ENCODE measurements at places on chromosomes 6 and 20.

DNA sequence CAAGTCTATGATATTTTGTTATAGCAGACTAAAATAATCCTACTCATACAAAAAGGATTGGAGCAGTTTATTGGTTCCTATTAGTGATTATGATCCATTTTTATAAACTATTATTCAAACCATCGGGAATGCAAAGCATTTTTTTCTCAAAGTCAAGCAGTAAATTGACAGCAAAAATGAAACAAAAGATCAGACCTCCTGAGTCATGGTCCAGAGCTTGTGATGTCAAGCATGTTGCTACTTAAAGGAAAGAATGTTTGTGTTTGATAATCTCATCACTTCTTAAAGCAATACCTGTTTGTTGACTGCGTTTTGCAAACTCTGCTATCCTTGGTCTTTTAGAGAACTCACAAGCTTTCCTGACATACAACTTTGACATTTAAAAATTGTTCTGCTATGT is 204.4 kb downstream of the SAMD5 start:
- no peak for DNase-seq

GRCh38 chr6:169976301-169977081 is 225.1 kb downstream of the ERMARD start:
- no peak for DNase-seq

DNA sequence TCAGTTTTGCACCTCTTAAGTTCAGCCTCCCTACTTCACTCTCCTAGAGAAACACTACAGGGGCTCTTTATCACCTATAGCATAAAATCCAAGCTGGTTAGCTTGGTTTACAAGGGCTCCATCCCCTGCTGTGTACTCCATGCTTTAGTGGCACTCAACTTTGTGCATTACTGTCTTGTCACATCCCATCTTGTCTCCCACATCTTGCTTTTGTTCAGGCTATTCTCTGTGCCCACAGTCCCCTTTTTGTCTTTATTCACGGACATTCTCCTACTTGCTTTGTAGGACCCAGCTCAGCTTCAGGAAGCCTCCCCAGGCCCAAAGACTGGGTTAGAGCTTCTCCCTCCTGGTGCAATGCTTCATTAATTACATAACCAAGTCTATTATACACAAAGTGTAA is 107.9 kb upstream of the SPACA1 start:
- DNase-seq, result no peak

DNA sequence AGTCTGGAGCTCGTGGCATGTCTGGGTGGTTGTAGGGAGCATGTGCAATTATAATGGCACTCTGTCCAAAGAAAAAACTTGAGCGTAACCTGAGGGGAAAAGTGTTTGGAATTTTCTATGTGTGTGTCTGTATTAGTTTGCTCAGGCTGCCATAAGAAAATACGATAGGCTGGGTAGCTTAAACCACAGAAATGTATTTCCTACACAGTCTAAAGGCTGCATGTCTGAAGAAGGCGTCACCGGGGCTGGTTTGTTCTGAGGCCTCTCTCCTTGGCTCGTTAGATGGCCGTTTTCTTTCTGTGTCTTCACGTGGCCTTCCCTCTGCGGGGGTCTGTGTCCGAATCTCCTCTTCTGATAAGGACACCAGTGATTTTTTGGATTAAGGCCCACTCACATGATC is 59.0 kb downstream of the IGF2R start:
- DNase-seq, result no peak

DNA sequence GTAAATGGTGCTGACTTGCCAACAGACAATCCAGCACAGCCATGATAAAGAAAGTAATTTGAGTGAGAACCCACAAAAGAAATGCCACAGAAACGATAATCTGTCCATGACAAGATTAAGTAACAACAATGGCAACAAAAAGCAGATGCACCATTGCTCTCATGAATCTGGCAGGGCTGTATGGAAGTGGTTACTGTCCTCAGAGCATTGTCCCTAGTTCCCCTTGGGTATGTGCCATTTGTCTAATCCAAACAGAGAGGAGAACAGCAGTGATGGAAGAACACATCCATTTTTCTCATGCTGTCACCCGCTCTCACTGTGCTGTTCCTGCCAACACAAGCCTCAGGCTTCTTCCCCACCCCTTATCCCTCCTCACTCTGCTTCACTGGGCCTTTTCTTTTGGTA is 65.8 kb downstream of the REV3L start:
- no peak for DNase-seq

DNA sequence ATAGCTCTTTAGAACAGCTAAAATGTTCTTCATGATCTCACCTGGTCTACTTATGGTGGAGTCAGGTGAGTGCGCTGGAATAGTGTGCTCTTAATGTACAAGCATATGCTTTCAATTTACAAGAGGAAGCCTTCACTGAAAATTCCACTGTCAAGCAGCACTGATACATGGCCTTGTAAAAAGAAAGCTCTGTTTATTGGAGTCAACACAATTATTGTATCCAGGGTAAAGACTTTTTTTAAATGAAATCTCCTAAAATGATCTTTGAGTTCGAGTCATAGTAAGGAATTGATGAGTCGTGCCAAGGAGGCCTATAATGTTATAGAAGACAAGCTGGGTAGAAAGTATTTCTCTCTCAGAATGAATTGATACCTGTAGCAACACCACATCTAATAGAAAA is 41.6 kb upstream of the CARMIL1 start:
- no peak for DNase-seq

DNA sequence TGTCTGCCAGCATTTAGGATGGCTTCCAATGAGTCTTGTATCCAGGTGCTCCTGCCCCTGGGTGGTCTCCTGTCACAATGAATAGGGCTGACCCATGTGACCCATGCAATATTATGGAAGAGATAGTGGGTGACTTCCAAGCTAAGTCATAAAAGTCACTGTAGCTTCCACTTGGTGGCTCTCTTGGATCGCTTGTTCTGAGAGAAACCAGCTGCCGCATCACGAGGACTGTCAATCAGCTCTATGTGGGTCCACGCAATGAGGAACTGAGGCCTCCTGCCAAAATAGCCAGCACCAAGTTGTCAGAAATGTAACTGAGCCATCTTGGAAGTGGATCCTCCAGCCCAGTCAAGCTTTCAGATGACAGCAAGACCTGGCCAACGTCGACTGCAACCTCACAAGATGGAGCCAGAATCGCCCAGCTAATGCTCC is 14.9 kb upstream of the MATN4 start:
- no peak for DNase-seq

DNA sequence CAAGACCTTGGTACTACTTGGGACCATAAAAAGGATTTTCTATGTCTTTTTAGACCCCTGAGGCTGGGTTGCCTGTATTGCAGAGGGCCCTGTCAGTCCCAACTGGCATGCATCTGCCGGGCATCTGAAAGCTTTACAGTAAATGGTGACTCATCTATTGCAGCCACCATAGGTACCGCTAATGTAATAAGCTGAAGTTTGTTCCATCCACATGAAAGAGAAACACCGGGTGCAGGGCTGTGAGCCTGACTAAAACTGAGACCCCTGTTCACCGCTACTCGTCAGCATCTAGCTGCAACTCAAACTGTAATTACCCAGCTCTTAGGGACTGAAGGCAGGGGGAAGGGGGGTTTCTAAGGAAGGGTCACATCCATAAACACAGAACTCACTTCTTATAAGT is 49.5 kb downstream of the TRERF1 start:
- DNase-seq, result peak; percentile 43

GRCh38 chr6:136609873-136610706 is 59.9 kb upstream of the MAP7 start:
- DNase-seq, result peak; percentile 96

DNA sequence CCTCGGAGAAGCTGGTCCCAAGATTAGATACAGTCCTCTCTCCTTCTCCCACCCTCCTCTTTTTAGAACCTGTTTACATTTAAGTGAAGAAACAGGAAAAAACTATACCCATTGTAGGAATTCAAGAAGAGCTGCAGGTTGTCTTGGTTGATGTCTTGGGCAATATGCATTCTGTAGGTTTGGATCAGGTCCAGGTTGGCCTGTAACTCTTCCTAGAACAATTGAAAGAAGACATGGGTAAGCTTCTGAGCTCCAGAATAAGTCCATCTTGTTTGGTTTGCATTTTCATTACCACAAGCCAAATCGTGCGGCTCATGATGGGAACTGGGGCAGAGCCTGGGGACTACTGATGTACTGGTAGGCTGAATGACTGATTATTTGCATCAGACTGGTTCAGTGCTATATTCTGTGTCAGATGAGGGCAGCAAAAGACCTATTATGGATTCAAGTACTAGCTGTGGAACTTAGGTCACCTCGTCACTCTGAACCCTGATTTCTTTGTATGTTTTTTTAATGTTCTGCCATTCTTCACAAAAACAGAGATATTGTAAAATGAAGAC is 20.3 kb upstream of the SLA2 start:
- DNase-seq, result no peak

GRCh38 chr6:34497411-34497810 is 31.5 kb downstream of the PACSIN1 start:
- DNase-seq, result no peak

GRCh38 chr6:138440296-138440695 is 36.3 kb downstream of the HEBP2 start:
- no peak for DNase-seq

DNA sequence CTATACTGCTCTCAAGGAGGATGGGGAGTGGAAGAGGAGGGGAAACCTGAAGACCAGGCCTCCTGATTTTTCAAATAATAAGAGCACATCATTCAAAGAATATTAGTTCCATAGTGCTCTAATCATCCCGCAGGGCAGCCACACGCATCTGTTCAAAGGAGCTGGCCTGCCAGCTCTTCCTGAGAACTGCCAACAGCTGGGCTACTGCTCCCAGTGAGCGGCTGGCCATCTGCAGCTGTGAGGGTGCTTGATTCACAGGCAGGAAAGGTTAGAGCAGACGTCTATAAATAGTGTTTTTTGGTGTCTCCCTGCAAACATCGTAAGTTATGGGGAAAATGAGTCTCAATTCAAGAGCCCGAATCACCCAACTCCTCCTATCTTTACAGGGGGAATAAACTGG is 17.3 kb downstream of the NSFL1C start:
- no peak for DNase-seq

DNA sequence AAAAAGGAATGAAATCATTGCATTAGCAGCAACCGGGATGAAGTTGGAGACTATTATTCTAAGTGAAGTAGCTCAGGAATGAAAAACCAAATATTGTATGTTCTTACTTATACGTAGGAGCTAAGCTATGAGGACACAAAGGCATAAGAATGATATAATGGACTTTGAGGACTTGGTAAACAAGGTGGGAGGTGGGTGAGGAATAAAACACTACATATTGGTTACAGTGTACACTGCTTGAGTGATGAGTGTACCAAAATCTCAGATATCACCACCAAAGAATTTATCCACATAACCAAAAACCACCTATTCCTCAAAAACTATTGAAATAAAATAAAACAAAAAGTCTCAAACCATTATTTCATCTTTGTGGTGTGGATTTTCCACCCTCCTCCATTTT is 593.5 kb downstream of the TENT5A start:
- no peak for DNase-seq

GRCh38 chr20:34797012-34797995 is 28.1 kb downstream of the NCOA6 start:
- no peak for DNase-seq

- no peak for DNase-seq
These were observed 35.9 kb downstream of the ID4 start for GRCh38 chr6:19873031-19873430.

DNA sequence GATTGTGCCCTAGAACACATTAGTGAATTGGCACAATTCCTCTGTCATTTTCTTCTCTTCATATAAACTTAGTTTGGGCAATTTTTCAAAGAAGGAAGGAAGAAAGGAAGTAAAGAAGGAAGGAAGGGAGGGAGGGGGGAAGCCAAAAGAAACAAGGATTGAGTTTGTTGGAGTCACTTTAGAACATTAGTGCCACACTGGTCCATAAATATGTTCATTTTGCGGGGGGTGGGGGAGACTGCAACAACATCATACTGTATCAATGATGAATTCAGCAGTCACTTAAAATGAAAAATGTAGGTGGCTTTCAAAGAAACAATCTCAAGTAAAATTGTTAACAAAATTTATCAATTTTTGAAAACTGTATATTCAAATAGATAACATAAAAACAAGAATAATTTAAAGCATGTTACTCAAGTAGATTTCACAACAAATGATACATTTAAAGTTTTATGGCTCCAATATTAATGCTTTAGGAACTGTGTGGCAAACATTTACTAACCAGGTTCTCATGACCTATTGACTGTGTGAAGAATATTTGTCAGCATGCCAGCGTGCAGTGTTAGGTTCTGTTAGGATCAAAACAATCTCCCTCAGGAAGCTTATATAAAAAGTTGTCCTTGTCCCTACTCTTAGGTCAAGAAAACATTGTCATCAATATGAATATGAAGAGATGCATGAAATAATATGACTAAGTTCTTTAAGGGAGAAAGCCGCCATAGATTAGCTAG is 208.1 kb upstream of the AGPAT4 start:
- DNase-seq, result no peak

- DNase-seq, result no peak
These were observed 588 bp upstream of the NCOA3 start for GRCh38 chr20:47501116-47501481.

DNA sequence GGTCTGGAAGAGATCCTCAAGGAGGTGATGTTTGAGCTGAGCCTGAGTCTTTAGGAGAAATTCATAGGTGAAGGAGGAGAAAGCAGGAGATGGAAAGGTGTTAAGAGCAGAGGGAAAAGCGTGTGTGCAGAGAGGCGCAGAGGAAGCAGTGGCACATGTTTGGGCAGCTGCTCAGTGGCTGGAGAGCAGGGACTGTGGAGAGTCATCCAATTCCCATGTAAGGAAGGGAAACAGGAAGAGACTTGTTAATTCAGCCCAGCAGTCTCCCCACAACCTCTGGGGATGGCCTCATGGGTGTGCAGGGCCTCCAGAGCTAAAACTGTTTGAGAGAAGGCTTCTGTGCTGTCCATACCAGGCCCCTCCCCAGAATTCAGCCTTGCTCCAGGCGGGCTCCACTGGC is 16.2 kb downstream of the AAR2 start:
- DNase-seq, result no peak

- DNase-seq, result no peak
These were observed 6.1 kb upstream of the NANP start for GRCh38 chr20:25629816-25630499.

DNA sequence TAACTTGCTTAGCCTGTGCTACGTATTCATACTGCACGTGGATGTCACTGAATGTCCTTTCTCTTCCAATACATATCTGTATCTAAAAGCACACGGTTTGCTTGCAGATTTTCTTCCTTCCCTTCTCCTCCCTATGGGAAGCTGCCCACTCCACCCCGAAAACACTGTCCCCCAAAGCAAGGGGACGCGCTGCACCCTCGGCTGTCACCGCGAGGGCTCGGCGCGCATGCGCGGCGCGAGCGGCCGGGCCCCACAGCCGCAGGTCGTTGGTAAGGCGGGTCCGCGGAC is 659 bp downstream of the TMX4 start:
- no peak for DNase-seq

DNA sequence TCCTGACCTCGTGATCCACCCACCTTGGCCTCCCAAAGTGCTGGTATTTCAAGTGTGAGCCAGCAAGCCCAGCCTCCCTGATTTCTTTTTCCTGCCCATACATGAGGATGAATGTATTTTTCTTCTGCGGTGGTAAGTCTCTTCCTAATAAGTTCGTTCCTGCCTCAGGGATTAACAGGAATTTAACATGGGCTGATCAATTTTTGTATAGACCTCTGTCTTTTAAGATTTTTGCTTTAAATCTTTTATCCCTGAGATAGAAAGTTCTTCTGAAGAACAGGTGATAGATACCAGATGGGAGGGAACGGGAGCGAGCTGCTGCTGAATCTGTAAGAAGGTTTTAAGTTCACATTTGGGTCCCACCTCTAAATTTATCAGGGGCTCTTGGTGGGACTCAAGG is 7.0 kb upstream of the ZNFX1 start:
- DNase-seq, result no peak

Measured in Panc1 (cell line).